ENCODE measurements at places on chromosomes 3 and 15.

- no peak for DNase-seq
These were observed 151.4 kb downstream of the ATP10A start for GRCh38 chr15:25711691-25712090.

DNA sequence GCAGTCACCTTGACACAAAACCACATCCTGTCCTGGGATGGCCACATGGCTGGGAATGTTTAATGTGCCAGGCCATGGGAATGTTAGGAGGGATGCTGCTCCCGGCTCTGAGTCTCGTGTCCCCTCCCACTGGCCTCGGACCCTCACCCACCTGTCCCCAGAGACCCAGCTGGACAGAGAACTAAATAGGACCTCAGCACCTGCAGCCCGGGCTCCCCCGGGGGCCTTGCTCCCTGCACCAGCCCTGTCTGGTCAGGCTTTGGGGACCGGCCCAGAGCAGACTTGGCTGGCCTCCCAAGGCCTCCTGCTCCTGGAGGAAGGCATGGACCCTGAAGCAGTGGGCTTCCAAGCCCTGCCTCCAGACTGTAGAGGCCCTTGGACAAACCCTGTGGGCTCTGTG is 100.0 kb upstream of the IQSEC1 start:
- DNase-seq = no peak

- no peak for DNase-seq
These were observed 8.8 kb downstream of the ABHD6 start for GRCh38 chr3:58246148-58247047.

- no peak for DNase-seq
These were observed 26.2 kb downstream of the ATOSA start for GRCh38 chr15:52652984-52653383.

- no peak for DNase-seq
These were observed 16.7 kb downstream of the KIF9 start for GRCh38 chr3:47265725-47266428.
